B cell (primary cell): ENCODE measurements at places on chromosomes 2 and 18.

GRCh38 chr2:222862106-222862908 is 1.5 kb downstream of the ACSL3 start:
- no peak for DNase-seq

- no peak for DNase-seq
Observed at GRCh38 chr2:175628243-175628642, 373.8 kb downstream of the LNPK start.

DNA sequence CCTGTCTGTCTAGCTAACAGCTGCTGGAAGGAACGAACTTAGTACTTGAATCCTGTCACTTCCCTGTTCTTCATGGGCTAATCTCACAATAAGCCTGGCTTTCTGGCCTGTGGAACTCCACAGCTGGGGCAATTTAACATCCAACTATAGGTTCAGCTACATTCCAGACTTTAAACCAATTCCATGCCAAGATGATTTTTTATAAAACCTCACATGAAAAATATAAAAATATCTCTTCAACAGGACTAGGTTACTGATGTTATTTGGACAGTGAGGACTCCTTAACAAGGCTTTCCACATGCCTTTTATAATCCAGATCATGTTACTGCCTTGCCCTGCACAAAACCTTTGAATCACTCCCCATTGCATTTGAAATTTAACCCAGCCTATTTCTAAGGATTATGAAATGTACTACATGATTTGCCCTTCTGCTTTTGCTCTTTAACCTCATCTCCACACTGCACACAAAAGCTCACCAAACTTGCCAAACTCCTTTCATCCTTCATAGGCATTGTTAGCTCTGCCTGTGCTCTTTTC is 863.2 kb upstream of the CHAC2 start:
- DNase-seq, result no peak

- DNase-seq, result no peak
Observed at GRCh38 chr2:12490641-12491040, 226.1 kb upstream of the TRIB2 start.

GRCh38 chr2:8974016-8974415 is 29.5 kb downstream of the MBOAT2 start:
- no peak for DNase-seq
